8988T (cell line): ENCODE measurements at places on chromosomes 16 and 17.

DNA sequence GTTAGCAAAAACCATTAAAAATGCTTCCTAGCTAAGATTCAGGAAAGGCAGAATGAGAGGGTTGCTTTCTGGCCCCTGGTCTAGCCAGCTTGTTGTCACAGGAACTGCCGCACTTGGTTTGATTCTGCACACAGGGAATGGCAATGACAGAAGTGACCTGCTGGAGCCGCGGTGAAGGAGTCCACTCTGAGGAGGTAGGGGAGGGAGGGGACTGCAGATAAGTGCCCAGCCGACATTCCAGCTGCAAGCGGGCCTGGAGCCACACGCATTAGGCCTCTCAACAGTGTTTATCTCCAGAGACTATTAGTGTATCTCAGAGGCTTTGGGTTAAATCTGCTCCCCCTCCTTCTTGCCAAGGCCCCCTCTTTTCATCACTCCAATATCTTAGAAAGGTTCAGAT lies 38.6 kb downstream of the CDRT15 start:
- DNase-seq = no peak

- no peak for DNase-seq
Measured at GRCh38 chr16:82011199-82011641, at the start of gene SDR42E1. SDR42E1 (minus strand) TSS chr16:82011470; CDS start chr16:82000858, 10,612 bp downstream.

- DNase-seq = no peak
Measured at GRCh38 chr17:82317394-82318168, at the start of gene CD7. CD7 (minus strand) TSS chr17:82317608; CDS start chr17:82317495, 113 bp downstream.

- no peak for DNase-seq
Measured at GRCh38 chr16:28876019-28876659, 2.1 kb upstream of the ATP2A1 start.

DNA sequence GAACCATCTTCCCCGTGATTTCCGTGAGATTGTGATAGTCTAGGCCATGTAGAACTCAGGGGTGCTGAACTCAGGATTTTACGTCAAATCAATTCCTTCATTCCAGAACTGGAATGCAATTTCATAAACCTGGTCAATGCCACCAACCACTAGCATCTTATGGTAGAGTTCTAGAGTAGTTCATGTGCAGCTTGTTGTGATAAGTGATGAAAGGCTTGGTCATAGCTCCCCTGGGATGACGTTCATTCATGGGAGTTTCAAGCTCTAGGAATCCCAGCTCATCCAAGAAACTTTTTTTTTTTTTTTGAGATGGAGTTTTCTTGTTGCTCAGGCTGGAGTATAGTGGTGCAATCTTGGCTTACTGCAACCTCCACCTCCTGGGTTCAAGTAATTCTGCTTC lies 3.7 kb upstream of the DPEP2 start:
- DNase-seq = no peak

- DNase-seq = no peak
Measured at GRCh38 chr16:66474750-66475199, 47.7 kb downstream of the BEAN1 start.

GRCh38 chr16:28161626-28162025 lies 50.1 kb downstream of the XPO6 start:
- no peak for DNase-seq

DNA sequence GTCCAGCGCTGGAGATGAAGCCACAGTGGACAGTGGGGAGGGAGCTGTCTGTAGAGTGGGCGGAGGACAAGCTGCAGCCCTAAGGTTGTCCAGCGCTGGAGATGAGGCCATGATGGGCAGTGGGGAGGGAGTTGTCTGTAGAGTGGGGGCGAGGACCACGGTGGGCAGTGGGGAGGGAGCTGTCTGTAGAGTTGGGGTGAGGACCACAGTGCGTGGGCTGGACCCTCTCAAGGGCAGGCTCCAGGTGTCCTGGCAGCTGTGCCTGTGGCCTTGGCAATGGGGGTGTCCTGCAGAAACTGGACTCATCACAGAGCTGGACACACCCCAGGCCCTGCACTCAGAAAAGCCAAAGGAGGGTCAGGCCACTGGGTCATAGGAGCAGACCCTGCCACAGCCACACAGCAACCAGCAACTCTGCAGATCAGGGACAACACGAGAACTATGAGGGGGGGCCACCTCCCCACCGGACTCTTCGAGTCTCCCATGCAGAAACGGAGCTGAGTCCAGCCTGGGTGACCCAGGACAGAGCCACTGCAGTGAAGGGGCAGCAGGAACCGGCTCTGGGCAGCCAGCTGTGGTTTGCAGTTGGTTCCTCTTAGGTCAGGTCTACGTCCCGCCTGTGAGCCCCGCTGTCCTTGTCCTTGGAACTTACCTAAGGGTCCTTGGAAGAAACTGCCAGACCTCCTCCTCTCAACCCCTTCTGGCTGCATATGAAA lies 33.4 kb upstream of the CBFA2T3 start:
- DNase-seq = no peak

DNA sequence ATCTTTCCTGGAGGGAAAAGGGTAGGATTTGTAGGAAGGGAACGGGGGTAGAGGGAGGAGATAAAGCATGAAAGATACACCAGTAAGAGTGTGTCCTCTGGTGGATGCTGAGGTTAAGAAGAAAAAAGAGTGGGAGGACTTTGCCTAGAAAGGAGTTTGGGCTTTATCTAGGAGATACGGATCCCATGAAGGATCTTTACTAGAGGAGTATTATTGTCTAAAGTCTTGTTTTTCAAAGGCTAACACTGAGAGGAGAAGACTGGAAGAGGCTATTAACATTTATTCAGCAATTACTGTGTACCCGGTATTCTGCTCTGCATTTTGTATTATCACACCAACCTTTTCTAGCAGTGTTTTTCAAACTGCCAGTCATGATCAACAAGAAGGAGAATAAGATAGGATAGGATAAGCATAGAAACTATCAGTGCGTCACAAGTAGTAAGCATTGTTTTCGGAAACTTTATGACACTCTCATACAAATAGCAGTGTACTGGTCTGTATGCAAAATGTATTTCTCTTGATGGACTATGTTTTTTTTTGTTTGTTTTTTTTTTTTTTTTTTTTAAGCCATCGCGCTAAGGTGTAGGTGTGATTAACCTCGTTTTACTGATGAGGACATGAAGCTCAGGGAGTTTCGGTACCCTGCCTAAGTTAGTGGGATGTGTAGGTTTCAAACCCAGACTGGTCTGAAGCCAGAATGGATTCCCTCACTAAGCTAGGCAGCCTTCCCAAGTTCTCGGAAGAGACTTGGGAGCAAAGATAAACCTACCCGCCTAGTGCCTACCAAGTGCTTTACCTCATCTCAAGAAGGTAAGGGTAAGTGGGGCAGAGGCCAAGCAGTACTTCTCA lies 1.3 kb upstream of the SP2 start:
- DNase-seq = no peak

DNA sequence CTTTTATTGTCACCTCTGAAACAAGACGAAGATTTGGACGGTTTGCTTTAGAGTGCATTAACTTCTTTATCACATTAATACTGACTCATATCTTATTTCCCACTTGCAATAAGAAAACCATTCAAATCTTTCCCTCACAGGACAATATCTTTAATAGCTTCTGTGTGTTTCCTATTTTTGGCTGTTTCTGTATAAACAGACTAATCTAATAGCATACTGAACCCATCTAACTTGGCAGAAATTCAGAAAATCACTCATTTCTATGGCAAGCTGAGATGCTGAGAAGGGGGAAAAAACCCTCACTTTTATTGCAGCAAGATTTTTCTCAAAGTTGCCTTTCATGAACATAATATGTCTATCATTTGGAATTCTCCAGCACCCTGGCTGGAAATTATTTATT lies 524.9 kb downstream of the WWOX start:
- DNase-seq = no peak

GRCh38 chr17:57158325-57158724 lies 73.3 kb downstream of the AKAP1 start:
- DNase-seq = no peak

DNA sequence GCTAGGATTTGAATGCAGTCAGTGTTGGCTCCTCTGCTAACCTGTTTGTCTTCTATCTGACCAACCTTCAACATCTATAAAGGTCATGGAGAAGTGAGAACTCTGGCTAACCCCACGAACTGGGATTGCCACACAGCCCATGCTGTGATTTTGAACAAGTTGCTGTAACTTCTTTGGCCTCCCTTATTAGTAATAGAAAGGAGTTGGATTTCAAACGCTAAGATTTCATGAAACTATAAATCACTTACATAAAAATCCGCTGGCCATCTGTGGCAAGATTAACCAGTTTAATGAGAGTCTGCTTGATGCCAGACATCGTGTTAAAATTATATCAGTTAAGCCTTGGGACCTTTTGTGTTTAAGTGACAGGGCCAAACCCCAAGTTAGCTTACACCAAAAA lies 53.4 kb downstream of the HSD17B2 start:
- no peak for DNase-seq

DNA sequence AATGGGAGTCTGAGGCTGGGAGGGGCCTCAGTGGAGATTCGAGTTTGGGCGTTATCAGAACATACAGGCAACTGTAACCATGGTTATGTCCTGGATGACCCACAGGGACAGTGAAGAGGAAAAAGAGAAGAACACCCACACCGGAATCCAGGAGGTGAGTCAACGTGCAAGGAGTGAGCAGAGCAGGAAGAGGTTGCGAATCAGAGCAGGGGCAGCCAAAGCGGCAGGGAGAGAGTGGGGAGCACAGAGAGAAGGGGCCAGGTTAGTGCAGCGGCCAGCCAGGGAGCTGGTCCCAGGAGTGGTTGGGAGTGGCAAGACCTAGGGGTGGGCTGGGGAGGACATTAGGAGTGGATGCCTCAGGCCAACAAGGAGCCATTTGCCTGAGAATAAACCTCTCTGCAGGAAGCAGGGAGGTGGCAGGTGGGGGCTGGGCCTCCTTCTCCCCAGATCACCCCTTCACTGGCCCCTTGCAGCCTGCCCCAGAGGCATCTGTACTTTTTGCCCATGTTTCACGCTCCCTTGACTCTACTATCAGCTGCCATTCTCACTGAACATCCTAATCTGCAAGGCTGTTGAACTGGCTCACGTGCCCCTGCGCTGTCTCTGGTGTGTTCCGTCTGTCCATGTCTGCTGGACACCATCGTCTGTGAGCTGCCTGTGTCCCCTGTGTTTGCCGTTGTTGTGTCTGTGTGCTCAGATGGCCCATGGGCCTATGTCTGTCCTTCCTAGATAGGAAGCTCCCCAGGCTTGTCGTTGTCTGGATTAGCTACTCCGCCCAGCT lies 5.1 kb downstream of the KRT13 start:
- DNase-seq = peak; percentile 35

DNA sequence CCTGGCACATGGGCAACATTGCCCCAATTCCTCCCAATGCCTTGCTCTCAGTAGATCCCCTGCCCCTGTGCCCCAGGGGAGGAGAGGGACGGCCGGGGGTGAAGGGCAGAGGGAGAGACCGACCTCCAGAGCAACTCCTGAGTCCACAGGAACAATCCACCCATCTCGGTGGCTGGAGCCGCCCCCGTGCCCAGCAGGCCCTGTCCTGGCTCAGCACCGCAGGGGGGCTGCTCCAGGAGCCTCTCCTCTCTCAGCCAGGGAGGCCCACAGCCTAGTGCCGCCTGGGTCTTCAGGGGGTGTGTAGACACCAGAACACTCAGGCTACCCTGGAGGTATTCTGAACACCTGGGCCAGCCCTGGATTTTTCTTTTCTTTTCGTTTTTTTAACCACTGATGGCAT lies 233.7 kb upstream of the SDK2 start:
- no peak for DNase-seq
